ENCODE measurements at places on chromosomes 7 and 10.

DNA sequence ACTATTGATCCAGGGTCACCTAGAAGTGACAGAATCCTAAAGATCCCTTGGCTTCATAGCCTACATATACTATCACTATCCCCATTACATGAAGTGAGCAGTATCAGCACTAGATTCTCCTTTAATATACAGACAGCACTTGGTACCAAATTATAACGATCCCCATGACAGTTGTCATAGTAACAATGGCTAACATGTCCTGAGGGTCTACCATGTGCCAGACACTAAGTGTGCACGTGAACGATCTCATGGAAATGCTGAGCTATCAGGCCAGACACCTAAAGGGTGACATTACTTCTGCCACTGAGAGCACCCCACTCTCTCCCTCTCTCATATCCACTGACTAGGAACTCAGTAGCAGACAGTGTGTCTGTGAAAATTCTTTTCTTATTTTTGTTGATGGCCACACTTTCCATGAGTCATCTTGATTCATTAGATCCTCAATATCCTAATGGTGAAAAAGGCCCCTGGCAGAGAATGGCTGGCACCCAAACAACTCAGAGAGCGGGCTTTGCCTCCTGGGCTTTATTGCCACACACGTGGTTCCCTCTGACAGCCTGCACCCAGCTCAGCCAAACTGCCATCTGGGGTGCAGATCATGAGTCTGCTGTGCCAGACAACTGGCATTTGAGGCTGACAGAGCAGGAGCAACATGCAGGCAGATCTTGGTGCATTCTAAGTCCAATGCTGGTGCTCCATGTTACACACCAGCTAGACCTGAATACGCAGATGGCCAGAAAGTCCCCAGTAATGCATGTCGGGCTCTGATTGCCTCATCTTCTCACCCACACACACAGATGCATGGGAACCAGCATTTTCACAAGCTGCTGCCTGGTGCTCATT lies 176.3 kb downstream of the DGKI start:
- DNase-seq: no peak

GRCh38 chr7:17690030-17690429 lies 250.3 kb downstream of the SNX13 start:
- DNase-seq: no peak

GRCh38 chr10:22657566-22658225 lies 56.7 kb downstream of the PIP4K2A start:
- no peak for DNase-seq

DNA sequence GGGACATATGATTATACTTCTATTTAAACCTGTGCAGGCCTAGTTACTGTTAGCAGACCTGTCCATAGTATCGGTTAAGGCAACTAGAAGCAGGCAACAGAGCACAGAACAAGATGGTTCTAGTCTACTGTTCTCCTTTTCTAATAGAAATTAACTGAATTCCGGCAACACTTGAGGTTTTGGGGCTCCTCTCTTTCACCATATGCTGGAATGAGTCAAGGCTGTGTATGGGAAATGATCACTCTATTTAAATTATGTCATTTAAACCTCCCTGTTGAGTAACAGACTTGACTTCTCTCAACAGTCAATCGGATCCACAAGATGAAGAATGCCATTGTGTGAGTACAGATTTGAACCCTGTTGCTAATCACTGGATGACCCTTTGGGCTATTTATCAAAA lies 6.2 kb upstream of the OTUD1 start:
- DNase-seq: no peak

- DNase-seq: no peak
These were observed 205.7 kb upstream of the NPSR1 start for GRCh38 chr7:34452363-34452762.

DNA sequence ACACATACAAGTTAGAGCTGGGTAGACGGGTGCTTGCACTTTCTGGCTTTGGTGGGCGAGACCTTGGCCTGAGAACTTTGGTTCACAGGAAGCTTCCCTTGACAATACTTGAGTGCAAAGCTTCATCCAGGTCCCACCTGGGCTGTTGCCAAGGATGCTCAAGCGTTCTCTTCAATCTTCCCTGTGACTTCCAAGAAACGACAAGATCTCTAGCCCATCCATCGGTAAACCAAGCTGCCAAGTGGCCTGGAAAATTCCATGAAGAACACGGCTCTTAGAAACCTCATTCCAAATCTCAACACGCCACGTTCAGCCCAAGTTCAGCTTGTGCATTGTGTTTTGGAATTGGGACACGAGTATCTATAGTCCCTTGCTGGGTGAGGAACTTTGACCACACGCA lies 84.7 kb downstream of the CHST15 start:
- no peak for DNase-seq

- DNase-seq: no peak
These were observed 74.5 kb downstream of the KMT2E start for GRCh38 chr7:105088456-105088855.

- DNase-seq: no peak
These were observed 11.2 kb upstream of the ARPC1A start for GRCh38 chr7:99314504-99314903.

All from central memory CD4-positive, alpha-beta T cell (primary cell).